ENCODE measurements at places on chromosomes 16 and 17.

DNA sequence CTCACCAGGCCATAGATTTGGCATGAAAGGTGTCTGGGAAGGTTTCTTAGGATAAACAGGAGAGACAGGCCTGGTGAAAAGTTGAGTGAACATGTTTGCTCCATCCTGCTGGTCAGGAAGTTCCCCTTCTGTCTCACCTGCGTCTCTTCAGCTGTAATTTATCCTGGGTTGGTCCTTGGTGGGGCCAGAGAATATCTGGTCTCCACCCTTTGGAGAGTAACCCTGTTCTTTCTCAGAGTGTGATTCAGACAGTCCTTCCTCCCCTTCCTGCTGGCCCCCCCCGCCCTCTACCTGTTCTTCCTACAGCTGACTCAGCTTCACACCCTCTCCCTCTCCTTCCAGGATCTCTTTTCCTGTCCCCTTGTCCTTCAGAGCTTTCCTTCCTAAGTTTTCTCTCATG is 17.1 kb downstream of the MINK1 start:
- no peak for DNase-seq

- DNase-seq = no peak
Measured at GRCh38 chr17:62998665-62999393, 32.8 kb downstream of the TANC2 start.

DNA sequence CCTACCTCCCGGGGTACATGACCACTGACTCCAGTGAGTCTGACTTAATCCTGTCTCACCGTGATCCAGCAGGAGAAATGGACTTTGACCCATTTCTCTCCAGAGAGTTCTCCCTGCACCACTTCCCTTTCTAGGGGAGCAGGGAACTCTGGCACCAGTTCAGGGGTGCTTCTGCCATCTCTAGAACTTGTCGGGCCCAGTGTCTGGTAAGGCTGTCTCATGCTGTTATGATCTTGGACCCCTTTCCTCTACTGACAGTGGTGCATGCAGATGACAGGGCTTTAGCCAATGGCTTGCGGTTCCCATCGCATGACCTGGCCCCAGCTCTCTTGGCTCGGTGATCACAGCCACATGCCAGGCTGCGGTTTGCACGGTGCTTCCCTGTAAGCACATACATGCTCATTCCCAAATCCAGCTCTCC is 62.0 kb downstream of the SLC39A11 start:
- no peak for DNase-seq

DNA sequence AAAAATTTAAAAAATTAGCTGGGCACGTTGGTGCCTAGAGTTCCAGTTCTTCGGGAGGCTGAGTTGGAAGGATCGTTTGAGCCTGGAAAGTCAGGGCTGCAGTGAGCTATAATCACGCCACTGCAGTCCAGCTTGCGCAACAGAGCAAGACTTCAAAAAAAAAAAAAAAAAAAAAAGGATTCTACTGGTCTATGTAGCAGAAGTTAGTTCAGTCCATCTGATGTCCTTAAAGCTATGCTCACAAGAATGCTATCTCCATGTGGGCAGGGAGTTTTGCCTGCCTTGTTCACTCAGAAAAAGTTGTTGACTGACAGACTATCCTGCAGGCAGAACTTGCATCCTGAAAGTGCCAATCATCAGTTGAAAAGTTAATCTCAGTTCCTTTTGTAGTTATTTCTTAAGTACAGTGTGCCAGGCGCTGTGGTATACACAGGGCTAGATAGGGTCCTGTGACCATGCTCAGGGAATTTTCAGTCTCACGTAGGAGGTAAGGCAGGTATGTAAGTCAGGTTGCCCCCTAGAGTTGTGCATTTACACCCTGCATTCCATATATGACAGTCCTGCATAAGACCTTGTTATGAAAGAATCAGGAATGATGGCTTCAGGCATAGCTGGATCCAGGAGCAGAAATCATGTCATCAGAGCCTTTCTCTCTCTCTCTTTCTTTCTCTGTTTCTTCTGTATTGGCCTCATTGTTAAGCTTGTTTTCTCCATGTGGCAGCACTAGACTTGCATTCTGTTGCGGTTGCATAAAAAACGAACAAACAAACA is 7.6 kb downstream of the SYT17 start:
- no peak for DNase-seq

- DNase-seq = no peak
Measured at GRCh38 chr16:88072571-88073001, 121.4 kb downstream of the BANP start.
